Activated B cell treated with CpG ODN at 0.5 μM for 24 hours (primary cell): ENCODE measurements at places on chromosomes 6 and 20. TPM values are rescaled to one million over a fixed set of nuclear protein-coding genes. Genes with fewer than 3 reads are reported as not detected.

GRCh38 chr20:46507760-46508407 is 5.5 kb downstream of the ZNF334 start:
- no peak for DNase-seq

GRCh38 chr6:27163834-27164233 is 83.7 kb upstream of the PRSS16 start:
- no peak for DNase-seq

Gene TINAG
- total RNA-seq = not detected in 2 replicates

- no peak for DNase-seq
Measured at GRCh38 chr20:16758454-16759180, 10.5 kb downstream of the OTOR start.

- no peak for DNase-seq
Measured at GRCh38 chr20:18092890-18093289, 35.2 kb upstream of the OVOL2 start.

DNA sequence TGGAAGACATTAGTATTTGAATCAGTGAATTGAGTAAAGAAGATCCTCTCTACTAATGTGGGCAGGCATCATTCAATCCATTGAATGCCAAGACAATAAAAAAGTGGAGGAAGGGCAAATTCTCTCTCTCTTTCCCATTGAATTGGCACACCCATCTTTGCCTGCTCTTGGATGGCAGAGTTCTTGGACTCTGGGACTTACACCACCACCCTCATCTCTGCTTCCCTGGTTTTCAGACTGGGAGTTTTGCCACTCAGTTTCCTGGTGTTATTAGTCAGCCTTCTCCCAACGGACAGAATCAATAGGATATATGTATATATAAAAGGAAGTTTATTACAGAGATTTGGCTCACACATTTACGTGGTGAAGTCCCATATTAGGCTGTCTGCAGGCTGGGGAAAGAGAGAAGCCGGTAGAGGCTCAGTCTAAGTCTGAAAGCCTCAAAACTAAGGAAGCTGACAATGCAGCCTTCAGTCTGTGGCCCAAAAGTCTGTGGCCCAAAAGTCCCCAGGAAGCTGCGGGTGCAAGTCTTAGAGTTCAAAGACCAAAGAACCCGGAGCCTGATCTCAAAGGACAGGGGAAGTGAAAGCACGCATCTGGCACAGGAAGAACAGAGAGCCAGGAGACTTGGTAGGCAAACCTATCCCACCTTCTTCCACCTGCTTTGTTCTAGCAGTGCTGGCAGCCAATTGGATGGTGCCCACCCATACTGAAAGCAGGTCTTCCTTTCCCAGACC is 64.4 kb downstream of the SMPDL3A start:
- DNase-seq = no peak

DNA sequence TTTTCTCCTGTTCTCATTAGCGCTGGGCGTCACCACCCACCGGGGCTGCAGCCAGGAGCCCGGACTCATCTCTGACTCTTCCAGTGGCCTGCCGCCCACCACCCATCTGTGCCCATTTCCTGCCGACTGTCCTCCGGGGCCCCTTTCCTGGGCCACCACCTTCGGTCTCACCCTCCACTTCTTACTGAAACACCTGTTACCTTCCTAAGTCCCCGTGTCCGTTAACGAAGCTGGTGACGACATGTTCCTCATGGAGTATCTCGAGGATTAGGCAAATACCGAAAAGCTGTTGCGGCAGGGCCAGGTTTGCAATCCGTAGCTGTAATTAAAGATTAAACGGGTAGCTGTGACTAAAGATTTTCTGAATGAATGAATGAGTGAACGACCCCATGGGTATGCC is 80.2 kb downstream of the SRC start:
- no peak for DNase-seq

GRCh38 chr6:108711071-108711470 is 137.2 kb upstream of the ARMC2 start:
- no peak for DNase-seq

- DNase-seq = no peak
Measured at GRCh38 chr20:19047951-19048296, 164.5 kb upstream of the SLC24A3 start.

Gene SLC12A5
- not detected in 2 replicates for total RNA-seq
